GM04504 (cell line): ENCODE measurements at places on chromosomes 7 and 10.

DNA sequence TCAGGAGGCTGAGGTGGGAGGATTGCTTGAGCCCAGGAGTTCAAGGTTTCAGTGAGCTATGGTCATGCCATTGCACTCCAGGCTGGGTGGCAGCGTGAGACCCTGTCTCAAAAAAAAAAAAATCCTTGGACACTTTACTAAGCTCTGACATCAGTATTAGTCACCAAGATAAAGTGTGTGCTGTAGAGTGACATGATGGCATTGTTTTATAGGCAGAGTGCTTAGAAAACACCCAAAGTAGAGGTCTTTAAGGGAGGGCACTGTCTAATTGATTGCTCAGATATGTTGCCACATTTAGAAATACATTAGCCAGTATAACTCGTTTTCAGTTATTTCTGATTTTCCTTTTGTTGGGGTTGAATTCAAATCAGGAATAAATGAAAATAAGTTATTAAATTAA, 235.9 kb downstream of the REEP3 start:
- no peak for DNase-seq

DNA sequence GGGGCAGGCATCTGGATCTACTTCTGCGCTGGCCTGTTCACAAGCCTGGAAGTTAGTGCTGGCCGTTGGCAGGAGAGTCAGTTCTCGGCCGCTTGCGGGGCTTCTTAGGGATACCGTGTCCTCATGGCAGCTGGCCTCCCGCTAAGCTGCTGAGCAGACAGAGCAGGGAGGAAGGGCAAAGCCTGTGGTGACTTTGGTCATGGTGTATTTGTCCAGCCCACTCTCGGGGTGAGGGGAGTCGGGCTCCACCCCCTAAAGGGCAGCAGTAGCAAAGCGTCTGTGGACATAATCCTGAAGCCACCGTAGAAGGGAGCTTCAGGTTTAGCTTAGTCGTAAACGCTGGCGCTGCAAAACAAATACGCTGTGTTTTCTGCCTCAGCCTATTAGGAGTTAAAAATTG, 12.2 kb downstream of the UBE3C start:
- DNase-seq, result peak; percentile 38

GRCh38 chr10:128870830-128871597, 596.0 kb upstream of the MGMT start:
- no peak for DNase-seq

- no peak for DNase-seq
These were observed 248.1 kb downstream of the ELFN1 start for GRCh38 chr7:1918063-1918645.

GRCh38 chr7:150962553-150963399, 15.3 kb downstream of the KCNH2 start:
- no peak for DNase-seq
